ENCODE measurements at places on chromosomes 1 and 21.

DNA sequence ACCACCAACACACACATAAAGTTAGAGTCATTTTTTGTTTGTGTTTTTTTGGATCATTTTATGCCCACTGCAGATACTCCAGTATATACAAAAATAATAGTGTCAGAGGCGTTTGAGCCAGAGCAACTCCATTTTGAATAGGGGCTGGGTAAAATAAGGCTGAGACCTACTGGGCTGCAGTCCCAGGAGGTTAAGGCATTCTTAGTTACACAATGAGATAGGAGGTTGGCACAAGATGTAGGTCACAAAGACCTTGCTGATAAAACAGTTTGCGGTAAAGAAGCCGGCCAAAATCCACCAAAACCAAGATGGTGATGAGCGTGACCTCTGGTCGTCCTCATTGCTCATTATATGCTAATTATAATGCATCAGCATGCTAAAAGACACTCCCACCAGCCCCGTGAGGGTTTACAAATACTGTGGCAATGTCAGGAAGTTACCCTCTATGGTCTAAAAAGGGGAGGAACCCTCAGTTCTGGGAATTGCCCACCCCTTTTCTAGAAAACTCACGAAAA is 40.6 kb downstream of the GJA5 start:
- DNase-seq: no peak

DNA sequence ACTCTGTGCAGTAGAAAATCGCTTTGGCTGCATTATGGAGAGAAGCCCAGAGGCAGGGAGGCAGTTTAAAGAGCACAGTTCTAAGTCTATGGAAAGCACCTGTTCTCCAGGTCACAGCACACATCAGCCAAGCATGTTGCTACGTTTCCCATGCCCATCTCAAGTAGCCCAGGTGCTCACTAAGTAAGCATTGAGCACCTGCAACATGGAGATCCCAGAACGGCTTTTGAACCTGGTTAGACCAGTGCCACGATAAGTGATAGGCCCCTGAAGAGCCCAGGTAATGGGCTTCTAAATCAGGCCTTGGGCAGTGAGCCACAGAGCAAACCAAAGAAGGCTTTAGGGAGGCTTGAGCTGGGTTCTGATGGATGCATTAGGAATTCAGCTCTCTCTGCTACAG is 186.2 kb downstream of the C1orf94 start:
- DNase-seq: no peak

GRCh38 chr1:180415985-180416633 is 86.3 kb downstream of the ACBD6 start:
- no peak for DNase-seq

GRCh38 chr1:226738995-226739695 is at the start of gene ITPKB:
TSS of gene ITPKB (minus strand) at chr1:226739282. CDS start at chr1:226737458, 1,824 bp downstream.
- DNase-seq: peak; percentile 81

DNA sequence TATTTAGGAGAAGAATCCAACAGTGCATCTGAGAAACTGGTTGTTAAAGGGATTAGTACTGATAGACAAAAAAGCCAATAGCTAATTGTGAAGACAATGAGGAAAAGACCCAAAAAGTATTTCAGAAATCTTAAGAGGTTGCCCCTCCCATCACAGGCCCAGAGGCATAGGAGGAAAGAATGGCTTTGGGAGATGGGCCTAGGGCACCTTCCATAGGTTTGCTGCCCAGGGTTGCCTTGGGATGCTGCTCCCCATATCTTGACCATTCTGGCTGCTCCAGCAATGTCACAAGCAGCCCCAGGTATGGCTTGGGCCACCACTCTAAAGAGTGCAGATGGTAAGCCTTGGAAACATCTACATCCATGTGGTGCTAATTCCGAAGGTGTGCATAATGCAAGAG is 68.7 kb upstream of the CD5L start:
- no peak for DNase-seq

DNA sequence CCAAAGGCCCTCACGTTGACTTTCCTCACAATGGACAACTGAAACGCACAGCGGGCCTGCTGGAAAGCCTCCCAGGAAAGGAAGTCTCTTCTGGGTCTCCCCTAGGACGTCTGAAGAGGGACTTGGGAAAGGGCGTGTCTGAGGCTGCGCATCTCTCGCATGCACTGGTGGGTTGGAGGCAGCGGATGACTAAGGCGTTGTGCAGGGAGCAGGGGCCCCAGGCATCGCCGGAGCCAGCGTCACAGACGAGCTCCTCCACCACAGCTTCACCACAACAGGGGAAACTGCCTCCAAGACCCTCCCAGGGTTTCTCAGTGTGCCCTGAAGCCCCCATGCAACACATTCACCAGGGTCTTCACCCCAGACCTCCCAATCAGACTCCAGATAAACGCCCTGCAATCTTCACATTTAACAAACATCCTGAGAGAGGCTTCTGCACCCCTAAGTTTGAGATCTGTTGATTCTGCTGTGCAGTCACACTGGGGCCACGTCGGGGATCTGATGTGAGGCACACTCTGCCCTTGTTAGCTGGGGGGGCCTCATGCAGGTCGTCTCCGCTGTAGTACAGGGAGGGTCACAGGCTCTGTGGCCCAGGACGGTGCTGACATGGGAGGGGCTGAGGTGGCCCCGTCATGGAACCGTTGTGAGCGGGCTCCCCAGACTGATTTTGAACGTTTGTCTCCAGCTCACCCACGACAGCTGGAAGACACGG is 7.0 kb upstream of the TFF1 start:
- peak; percentile 73 for DNase-seq

DNA sequence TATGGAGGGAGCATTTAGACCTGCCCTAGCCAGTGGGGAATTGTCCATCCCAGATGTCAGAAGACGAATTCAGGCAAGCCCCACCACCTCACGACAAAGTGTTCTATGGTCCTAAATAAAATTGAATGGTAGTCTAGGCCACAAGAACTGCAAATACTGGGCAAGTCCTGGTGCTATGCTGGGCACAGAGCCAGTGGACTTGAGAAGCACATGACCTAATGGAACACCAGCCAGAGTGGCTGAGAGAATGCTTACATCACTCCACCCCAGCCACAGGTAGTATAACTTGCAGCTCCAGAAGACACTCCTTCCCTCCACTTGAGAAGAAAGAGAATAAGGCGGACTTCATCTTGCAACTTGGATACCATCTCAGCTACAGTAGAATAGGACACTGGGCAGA is 567.3 kb upstream of the CXADR start:
- DNase-seq: no peak

- DNase-seq: peak; percentile 63
Observed at GRCh38 chr1:6889875-6890480, 104.7 kb downstream of the CAMTA1 start.

DNA sequence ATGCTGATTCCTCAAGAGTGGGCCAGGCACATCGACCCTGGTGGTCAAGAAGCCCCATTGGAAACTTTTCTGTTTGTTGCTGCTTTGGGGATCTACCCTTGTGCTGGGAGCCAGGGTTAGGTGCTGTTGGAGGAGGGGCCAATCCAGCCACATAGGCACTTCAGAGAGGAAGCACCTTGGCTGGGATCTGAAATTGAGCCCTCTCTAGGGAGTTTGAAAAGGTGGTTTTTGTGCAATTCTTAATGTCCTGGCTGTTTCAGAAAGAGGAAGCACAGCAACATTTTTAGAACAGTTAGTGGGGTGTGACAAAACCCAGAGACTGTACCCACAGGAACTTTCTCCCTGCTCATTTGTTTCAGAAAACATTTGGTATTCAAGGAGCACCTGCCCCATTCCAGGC is 17.2 kb upstream of the BEND5 start:
- no peak for DNase-seq

DNA sequence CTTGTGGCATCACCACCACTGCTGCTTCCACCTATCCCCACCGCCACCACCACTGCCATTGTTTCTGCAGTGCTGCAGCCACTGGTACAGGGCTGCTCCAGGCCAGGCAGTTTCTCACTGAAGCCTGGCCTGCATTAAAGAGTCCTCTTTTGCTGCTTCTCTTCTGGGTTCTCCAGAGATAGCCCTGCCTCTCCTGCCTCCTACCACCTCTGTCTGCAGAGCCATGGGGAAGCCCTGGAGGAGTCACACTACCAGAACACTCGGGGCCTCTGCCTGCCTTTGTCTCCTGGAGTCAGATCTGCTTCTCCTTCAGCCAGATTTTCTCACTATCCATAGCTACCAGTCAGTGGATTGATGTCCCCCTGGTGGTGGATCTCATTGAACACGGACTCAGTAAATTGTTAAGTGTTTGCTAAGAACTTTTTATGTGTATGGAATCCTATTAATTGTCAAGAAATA is 37.7 kb upstream of the DDAH1 start:
- no peak for DNase-seq

- DNase-seq: no peak
Observed at GRCh38 chr1:162626761-162627160, 5.5 kb upstream of the DDR2 start.

DNA sequence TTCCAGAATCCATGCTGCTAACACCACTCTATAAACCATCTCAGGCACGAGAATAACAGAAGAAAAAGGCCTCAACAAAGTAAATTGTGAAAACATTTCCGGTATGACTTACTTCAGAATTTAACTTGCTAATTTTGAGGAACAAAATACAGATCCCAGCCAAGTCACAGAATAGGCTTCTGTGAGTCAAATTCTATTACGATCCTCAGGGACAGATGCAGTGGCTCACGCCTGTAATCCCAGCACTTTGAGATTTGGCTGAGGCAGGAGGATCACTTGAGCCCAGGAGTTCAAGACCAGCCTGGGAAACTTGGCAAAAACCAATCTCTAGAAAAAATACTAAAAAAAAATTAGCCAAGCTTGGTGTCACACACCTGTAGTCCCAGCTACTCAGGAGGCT is 8.8 kb upstream of the CCDC27 start:
- DNase-seq: no peak

GRCh38 chr21:33360281-33360680 is 35.5 kb downstream of the IFNAR1 start:
- DNase-seq: no peak

- DNase-seq: no peak
Observed at GRCh38 chr1:23999156-23999671, 19.1 kb upstream of the SRSF10 start.

- DNase-seq: no peak
Observed at GRCh38 chr1:11483581-11484320, 4.8 kb downstream of the DISP3 start.

GRCh38 chr1:76068953-76069561 is 5.5 kb upstream of the ST6GALNAC3 start:
- DNase-seq: no peak

DNA sequence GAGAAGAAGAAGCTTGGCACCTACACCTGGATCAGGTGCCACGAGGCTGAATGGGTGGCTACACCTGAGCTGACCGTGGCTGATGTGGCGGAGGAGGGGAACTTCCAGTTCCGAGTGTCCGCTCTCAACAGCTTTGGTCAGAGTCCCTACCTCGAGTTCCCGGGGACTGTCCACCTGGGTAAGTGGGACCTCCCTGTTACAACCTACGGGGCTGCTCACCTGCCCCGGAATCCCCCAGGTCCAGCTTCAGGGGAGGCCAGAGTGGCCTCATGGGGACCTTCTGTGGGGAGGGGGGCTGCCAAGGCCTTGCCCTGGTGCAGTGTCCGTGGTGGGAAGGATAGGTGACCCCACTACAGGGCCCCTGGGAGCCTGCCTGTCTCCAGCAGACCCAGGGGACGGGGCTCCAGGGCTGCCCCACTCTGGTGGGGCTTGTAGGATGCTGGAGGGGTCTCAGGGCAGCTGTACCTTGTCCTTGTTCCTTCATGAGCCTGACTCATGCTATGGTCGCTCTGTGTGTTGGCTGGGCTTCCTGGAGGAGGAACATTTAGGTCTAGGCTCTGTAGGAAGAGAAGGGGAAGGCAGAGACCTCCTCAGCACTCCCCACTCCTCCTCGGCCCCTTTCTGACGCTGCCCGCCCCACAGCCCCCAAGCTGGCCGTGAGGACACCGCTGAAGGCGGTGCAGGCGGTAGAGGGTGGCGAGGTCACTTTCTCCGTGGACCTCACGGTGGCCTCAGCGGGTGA is 7.2 kb downstream of the OBSCN start:
- DNase-seq: peak; percentile 54

DNA sequence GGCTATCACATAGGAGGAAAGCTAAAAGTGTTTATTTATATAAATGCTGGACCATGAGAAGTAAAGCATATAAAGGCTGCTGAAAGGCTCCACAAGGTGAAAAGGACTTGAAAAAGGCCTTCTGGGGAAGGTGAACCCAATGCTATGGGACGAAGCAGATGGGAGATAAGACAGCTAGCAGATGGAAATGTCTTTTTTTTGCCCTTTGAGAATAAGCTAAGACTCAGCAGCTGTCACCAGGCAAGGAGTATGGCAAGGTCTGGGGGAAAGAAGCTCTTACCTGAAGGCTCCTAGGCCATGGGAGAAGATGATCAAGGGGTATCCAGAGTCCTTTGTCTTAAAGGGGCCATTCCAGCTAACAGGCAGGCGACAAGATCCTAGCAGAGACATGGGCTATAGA is 9.9 kb downstream of the PAFAH2 start:
- DNase-seq: no peak

- peak; percentile 52 for DNase-seq
Observed at GRCh38 chr1:228009828-228010775, 3.3 kb downstream of the WNT3A start.

GRCh38 chr21:41635874-41636273 is 127.9 kb upstream of the TMPRSS2 start:
- DNase-seq: no peak

DNA sequence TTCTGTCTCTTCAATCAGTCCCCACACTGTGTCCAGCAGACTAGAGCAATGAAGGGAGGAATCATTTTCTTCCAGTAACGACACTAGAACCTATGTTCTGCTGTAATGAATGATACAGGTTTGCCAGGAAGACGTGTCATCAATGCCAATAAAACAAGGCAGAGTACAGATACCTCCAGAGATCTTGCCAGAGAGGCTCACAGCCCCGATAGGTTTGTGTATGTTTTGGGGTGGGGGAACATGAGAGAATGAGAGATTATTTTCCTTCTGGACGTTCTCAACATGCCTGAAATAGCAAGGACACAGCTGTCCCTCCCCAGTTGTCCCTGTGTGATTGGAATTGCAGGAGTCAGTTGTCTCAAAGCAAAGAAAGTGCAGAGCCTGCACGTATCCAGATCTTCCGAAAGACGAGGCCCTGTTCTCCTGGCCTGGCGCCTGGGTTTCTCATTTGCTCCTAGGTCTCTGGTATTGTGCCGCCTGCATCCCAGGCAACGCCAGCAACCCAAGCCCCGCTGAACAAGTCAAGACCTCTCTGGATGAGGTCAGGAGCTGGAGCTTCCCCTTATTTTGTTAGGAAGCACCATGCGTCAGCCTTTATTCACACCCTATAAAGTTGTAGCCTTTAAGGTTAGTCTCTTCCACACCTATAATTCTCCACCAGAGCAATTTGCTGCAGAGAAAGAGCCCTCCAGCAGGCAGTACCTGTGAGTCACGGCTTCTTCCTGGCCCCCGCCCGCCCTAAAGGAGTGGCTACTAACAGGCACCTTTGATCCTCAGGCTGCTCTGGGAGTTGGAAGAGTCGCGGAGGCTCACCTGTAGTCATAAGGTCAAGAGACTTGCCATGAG is 130.5 kb downstream of the TOMM20 start:
- no peak for DNase-seq

- DNase-seq: no peak
Observed at GRCh38 chr21:43306911-43307676, 119.8 kb downstream of the SIK1 start.

GRCh38 chr1:152014943-152015342 is 21.3 kb upstream of the S100A10 start:
- no peak for DNase-seq

GRCh38 chr1:197825541-197825940 is 50.3 kb upstream of the DENND1B start:
- DNase-seq: no peak

GRCh38 chr1:100860397-100860991 is 34.1 kb downstream of the EXTL2 start:
- DNase-seq: no peak

- DNase-seq: peak; percentile 50
Observed at GRCh38 chr1:17192394-17193221, 12.3 kb upstream of the PADI1 start.

Data from activated CD8-positive, alpha-beta memory T cell treated with anti-CD3 and anti-CD28 coated beads for 24 hours (primary cell).